ENCODE measurements at places on chromosomes 3 and 15. TPM values are rescaled to one million over a fixed set of nuclear protein-coding genes. Genes with fewer than 3 reads are reported as not detected.

GRCh38 chr15:41695750-41696436 is 35.7 kb downstream of the MGA start:
- DNase-seq: no peak

GRCh38 chr3:163126115-163126514 is 1629.5 kb downstream of the OTOL1 start:
- DNase-seq: no peak

GRCh38 chr3:183006396-183007002 is 26.2 kb upstream of the DCUN1D1 start:
- DNase-seq: no peak

DNA sequence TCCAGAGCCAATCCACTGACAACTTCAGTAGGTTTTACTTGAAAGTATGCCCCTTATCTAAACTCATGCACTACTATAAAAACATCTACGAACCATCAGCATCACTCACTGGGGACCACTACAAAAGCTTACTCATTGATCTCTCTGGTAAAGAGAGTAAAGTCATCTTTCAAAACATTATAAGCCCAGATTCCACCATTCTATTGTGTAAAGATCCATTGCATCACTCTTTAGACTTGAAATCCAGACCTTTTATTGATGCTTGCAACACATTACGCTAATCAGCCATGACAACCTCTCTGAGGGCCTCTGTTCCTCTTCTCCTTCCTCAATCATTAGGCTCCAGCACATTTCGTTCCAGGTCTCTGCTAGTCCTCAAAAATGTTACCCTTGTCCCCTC is 248.9 kb upstream of the WNT5A start:
- DNase-seq: no peak

- no peak for DNase-seq
These were observed 22.4 kb downstream of the CCDC12 start for GRCh38 chr3:46954178-46954577.

The PTX3 gene
- total RNA-seq: 1.8 TPM

- no peak for DNase-seq
These were observed 81.1 kb downstream of the LRRK1 start for GRCh38 chr15:101000271-101000681.

The MST1R gene
- total RNA-seq: 218 TPM

The GOLGA6L9 gene
- total RNA-seq: 5.8 TPM

GRCh38 chr3:53624061-53624857 is 129.8 kb downstream of the CACNA1D start:
- no peak for DNase-seq

The RAMAC gene
- total RNA-seq: 34.5 TPM

DNA sequence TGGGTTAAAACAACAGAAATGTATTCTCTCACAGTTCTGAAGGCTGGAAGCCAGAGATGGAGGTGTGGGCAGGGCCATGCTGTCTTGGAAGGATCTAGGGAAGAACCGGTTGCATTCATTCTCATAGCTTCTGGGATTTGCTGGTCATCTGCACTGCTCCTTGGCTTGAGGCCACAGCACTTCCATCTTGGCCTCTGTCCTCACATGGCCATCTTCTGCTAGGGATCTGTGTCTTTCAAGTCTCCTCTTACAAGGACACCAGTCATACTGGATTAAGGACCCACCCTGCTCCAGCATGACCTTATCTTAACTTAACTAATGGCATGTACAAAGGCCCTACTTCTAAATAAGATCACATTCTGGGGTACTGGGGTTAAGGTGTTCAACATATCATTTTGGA is 47.7 kb downstream of the RPLP1 start:
- no peak for DNase-seq

GRCh38 chr3:13318626-13319470 is 101.3 kb downstream of the NUP210 start:
- DNase-seq: no peak

DNA sequence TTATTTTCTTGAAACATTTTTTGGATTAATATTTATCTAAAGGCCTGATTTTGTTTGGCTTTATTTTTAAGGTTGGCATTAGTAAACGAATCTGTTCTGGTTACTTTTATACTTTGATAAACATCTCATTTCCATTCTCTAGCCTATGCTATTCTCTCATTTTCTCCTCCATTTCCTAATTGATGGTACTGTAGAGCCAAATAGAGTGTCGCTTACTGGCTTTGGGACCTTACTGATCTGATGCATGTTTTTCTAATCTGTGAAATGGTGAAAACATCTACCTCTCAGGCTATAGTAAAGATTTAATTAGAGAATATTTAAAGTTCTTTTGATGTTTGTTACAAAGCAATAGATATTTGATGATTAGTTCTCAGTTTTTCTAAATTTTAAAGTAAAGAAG is 1.6 kb downstream of the LNP1 start:
- no peak for DNase-seq

DNA sequence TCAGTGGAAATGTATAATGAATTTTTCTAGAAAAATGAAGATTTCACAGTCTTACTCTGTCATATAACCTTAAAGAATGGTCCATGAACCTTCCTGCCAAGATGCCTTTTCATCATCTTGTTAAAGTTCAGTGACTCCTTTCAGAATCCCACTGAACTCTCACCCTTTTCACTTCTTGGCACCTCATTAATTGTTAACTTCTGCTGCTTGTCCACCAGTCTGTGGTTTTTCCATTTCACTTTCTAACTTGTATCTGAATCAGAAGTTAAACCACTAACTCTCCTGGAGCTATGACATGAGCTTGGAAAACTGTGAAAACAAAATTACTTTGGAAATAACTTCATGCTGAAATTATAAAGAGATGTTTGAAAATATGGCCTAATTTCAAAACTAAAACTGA is 281.2 kb upstream of the ALCAM start:
- DNase-seq: no peak

DNA sequence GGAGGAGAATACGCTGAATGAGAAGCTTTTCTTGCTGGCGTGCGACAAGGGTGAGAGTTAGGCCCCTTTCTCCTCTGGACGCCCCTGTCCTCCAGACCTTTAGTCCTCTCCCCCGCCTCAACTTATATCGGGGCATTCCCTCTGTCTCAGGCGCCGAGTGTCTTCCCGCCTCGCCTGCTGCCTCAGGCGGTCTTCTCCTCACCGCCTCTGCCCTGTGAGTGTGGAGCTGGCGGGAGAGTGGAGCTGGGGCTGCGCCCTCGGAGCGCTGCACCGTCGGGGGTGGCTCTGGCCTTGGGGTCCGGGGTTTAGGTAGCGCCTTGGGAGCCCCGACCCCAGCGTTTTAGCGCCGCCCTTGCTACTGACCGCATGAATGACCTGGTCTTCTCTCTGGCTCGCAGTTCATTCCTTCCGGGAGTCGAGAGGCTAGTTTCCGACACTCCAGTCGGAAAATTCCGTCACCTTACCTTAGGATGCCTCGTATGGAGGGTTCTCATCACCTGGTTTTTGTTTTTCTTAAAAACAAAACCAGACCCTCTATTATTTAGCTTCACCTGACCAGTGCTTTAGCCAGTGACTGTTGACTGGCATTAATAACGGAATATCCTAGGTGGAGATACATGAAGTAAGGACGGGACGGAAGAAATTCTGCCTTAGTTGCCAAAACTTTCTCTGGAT is 985 bp downstream of the TRPC1 start:
- DNase-seq: peak; percentile 55

DNA sequence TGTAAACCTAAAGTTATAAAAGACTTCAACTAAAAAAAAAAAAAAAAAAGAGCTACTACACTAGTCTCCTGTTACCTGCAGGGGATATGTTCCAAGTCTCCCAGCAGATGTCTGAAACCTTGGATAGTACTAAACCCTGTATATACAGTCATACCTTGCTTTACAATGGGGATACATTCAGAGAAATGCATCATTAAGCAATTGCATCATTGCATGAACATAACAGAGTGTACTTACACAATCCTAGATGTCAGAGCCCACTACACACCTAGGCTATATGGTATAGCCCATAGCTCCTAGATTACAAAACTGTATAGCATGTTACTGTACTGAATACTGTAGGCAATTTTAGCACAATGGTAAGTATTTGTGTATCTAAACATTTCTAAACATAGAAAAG is 119.1 kb downstream of the GMPS start:
- no peak for DNase-seq

DNA sequence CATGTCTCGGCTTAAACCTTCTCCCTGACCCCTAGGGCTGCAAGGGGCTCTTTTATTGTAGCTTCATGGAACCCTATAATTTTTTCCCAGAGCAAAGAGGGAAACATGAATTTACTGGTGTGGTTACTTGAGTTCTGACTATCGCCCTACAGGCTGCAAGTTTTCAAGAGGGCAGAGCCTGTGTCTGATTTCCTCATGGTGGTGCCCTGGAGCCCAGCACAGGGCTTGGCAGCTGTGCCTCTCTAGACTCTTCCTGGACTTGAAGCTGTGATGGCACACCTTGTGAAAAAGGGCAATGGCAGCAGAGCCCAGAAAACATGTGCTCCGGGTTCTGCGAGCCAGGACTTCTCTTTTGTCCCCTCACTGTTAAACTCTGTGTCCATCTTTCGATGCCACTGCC is 34.2 kb upstream of the TF start:
- DNase-seq: no peak

GRCh38 chr15:51866751-51867150 is 37.3 kb downstream of the TMOD3 start:
- DNase-seq: no peak

DNA sequence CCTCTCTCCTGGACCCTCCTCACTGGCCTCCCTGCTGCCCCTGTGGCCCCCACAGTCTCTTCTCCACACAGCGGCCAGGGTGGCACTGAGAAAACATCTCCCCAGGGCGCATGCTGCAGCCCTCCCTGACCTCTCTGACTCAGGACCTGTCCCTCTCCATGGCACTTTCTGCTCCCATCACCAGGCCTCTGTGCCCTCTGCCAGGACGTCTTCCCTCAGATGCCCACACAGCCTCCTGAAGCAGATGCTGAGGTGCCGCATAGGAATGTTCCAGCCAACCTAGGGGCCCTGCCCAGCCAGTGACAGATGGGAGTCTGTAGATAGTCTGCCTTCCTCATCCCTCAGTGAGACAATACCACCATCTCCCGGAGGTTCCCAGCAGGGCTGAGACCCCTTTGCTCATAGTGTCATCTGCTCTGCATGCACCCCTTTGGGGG is 8.7 kb downstream of the MYL3 start:
- DNase-seq: no peak

- DNase-seq: no peak
These were observed 50.0 kb downstream of the STRIT1 start for GRCh38 chr3:155243512-155243921.

- DNase-seq: no peak
These were observed 11.3 kb upstream of the KAT2B start for GRCh38 chr3:20028905-20029331.

GRCh38 chr3:187996609-187997008 is 157.3 kb upstream of the LPP start:
- DNase-seq: no peak

DNA sequence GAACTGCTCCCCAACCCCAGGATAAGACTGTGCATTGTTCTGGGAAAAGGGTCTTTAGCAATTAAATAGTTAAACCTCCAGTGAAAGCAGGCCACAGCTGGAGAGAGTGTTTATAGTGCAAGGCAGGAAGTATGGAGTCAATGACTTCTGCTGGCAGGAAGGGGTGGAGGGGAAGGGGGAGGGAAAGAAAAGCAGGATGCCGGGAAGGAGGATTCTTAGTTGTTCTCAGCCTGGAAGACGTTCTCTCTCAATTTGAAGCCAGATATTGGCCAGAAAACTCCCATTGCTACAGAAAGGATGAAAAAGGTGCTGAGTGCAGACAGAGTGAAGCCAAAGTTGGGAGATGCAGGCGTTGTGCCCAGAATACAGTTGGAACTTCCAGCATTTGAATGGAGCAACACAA is 35.7 kb upstream of the ACTL6A start:
- no peak for DNase-seq

- no peak for DNase-seq
These were observed 10.3 kb downstream of the TIMP4 start for GRCh38 chr3:12148183-12148940.

- DNase-seq: no peak
These were observed 211.9 kb downstream of the CADM2 start for GRCh38 chr3:85170646-85171045.

GRCh38 chr15:41961001-41961518 is 11.3 kb downstream of the EHD4 start:
- no peak for DNase-seq

DNA sequence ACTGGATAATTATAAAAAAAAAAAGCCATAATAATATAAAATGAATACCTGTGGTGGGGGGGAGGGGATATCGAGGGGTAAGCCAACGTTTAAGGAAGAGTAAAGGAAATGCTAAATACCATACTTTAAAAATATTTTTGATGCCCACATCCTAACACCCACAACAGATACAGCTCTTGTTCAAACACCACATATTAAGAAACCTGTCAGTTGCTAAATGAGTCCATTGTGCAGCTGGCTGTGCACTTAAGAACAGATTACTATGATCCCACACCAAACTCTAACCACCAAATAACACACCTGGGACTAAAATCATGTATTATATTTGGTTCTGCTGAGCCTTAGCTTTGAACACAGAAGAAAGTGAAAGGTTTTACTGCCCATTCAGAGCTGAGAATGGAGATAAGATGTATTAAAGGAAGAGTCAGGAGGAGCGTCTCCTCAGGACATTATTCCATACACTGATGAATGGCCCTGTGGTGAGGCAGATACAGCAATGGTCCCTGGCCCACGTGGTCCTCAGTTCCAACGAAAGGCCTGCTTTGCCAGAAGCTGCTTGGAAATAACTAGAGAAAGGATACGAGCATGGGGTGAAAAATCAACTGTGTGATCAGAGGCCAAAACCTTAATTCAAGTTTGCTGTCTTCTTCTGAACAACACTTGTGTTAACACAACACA is 515.4 kb downstream of the FOXP1 start:
- DNase-seq: no peak

DNA sequence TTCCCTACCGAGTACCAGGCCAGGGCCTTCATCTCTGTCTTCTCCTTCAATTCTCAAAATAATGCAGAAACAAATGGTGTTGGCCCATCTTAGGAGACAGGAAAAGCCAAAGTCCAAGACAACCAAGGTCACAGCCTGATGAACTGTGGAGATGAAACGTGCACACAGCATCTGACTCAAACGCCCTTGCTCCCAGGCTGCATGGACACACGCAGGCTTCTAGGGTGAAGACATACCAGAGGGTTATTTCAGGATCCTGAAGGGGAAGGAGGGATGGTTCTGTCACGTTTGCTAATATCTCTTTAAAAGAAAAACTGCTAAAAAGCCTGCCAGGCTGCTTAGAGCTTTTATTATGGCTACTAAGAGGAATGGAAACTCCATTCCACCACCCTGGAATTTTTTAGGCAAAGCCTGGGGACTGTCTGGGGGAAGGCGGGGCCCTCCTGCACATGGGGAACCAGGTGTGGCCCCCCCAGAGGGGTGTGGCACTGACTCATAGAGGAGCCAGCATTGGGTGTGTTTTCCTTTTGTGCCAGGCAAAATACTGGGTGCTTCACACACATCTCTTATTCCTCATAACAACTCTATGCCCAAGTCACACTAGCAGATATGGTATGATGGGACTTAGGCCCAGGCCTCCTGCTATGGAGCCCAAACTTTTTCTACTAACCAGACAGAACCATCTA is 62.9 kb downstream of the UMPS start:
- peak; percentile 46 for DNase-seq

The FEZF2 gene
- total RNA-seq: not detected

The COX17 gene
- 51.3 TPM for total RNA-seq

The TTC21A gene
- 8.1 TPM for total RNA-seq

The ZBBX gene
- total RNA-seq: 0.49 TPM

Data from Calu3 (cell line).